ENCODE measurements at places on chromosomes 13 and 19. TPM values are rescaled to one million over a fixed set of nuclear protein-coding genes. Genes with fewer than 3 reads are reported as not detected.

The SRRM5 gene
- total RNA-seq, result 0.23 TPM

GRCh38 chr19:1312767-1313694 lies 27.4 kb downstream of the EFNA2 start:
- H3K4me3 ChIP-seq, result no peak overlapping the region
- no peaks in the 10 kb centered on the region for H3K36me3 ChIP-seq
- peak; percentile 63 for DNase-seq
- peaks cover 12% of the 10 kb centered on the region for H3K27me3 ChIP-seq
- H3K27ac ChIP-seq, result no peak overlapping the region

GRCh38 chr13:95235974-95236373 lies 65.3 kb downstream of the ABCC4 start:
- no peak overlapping the region for H3K27ac ChIP-seq
- H3K36me3 ChIP-seq, result no peaks in the 10 kb centered on the region
- DNase-seq, result no peak

DNA sequence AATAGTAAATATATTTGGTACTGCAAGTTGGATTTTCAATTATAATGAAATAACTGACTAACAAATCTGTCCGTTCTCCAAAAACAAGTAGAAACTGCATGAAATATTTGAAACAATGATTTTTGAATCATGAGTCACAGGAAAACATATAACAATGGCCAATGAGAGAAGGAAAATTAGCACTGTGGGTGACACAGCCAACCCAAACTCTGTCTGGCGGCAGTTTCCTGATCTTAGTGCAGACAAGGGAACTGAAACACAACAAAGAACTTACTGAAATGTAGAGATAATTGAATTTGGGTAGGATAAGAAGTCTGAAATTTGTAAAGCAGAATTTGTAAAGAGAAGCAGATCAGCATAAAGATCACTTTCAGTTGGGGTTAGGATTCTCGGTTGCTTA lies 2743.3 kb upstream of the PCDH20 start:
- DNase-seq, result peak; percentile 72
- no peaks in the 10 kb centered on the region for H3K4me1 ChIP-seq
- H3K4me3 ChIP-seq, result no peak overlapping the region
- H3K27ac ChIP-seq, result peak overlapping the region; percentile 23

DNA sequence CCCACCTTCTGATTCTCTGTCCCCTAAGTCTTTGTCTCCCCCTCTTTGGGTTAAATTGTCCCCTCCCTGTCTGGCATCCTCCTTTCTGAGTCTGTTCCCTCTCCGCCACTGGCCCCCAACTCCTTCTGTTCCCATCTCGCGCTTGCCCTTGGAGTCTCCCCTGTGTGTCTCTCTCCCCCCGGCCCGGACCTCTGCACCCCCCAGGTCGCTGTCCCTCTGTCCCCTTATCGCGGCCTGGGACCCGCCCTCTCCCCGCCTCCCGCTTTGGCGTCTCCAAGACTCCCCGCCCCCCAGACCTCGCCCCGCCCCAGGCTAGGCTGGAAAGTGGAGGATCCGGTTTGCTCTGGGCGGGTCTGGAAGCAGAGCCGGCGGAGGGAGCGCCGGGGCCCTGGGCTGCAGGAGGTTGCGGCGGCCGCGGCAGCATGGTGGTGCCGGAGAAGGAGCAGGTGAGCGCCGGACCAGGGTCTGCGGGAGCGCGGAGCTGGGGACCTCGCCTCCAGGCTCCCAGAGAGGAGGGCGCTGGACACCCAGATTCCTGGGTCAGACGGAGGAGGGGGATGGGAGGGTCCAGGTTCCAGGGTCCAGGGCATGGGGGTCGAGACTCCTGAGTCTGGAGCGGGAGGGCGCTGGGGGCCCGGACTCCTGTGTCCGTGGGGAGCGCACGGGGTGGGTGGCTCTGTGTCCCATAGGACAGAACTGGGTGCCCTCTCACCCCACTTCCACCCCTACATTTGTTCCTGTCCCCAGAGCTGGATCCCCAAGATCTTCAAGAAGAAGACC lies at the start of gene TRPM4:
Gene TRPM4 (plus strand): TSS at position 348 of the 780 bp plus-strand sequence. CDS start 75 bp downstream, at position 423.
- H3K36me3 ChIP-seq, result no peaks in the 10 kb centered on the region
- H3K27me3 ChIP-seq, result peaks cover 2% of the 10 kb centered on the region
- H3K27ac ChIP-seq, result peak within 1 kb of the TSS; percentile 53
- peaks cover 16% of the 10 kb centered on the region for H3K4me1 ChIP-seq
